ENCODE measurements at places on chromosomes 6 and 20.

DNA sequence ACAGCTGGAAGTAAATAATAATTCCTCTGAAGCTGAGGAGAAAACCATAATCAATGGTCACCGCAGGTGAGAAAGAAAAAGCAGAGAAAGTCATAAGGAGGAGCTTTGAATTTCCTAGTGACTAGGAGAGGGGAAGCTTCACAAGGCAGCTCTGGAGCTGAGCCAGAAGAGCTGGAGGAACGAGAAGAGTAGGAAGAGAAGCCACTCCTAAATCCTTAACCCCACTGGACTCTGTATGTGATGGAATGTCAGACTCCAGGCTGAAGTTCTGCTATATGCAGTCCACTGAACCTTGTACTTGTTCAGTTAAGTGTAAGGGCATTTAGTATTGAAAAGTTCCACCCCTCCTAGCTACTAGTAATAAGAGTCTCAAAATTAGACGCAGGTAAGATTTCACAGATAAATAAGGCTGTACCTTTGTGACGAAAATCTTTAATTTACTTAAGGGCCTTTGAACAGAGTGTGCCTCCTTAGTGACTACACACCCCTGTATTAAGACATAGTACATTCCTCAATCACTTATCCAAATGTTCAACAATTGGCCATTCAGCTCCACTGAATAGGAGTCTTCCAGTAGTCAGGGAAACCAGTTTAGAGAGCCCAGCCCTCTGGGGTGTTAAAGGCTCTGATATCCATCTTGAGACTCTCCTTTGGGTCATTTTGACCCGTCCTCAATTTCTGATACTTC, 71.4 kb upstream of the UFL1 start:
- DNase-seq = no peak

DNA sequence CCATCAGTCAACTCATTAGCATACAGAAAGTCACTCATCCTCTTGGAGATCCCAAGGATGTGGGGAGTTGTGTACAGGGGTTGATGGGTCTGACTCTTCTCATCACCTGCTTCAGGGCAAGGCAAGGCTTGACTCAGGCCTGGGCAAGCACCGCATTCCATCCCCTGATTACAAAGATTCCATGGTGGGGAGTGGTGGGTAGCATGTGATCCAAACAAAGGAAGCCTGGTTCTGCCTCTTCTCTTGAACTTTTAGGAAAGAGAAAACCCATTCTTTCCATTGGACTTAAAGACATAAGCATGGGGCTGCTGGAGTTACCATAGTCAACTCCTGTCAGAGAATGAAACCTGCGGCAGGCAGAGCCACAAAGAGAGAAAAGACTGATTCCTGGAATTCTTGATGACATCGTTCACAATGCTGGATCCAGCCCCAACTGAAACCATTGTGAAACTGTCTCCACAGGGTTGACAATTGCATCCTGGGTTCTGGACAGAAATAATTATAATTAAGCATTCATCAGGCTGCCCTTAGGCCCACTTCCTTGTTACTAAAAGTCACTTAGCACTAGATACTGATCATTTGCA, 235.8 kb upstream of the KCNG1 start:
- no peak for DNase-seq

GRCh38 chr6:135325624-135326424, 144.7 kb downstream of the MYB start:
- no peak for DNase-seq

DNA sequence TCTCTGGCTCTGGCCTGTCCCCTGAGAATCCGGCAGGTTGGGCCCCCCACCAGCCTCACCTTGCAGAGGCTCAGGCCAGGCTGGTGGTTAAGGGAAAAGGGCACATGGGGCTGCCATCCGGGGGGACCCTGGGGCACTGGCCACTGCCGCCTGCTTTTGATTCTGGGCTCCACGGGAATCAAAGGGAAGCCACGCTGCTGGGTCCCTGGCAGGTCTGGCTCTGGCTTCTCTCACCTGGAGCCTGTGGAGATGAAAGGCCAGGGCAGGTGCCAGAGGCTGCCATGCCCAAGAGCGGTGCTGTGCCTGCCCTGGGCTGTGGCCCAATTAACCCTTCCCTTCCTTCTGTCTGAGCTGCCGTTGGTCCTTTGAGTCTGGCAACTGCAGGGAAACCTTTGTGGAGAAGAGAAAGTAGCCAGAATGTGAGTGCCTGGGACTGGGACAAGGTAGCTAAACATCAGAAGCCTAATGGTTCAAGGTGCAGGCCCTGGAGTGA, 9.4 kb upstream of the CDH22 start:
- no peak for DNase-seq

GRCh38 chr20:23963941-23964340, 24.6 kb downstream of the GGTLC1 start:
- no peak for DNase-seq

DNA sequence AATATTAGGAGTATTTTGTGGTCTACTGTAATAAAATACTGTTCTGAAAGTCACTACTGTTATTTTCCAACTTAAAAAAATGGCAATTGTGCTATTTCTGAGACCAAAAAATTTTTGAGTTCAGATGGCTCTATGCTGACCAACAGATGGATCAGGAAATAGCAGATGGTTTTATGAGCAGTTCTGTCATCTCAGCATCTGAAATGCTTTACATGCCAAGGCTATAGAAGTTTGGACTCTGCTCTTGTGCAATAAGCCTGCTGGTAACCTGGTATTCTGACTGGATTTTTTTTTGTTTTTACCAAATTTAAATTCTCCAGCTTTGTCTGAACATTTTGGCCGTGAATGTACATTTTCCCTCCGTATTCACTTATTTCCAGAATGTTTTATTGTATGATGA, 1127.5 kb downstream of the GRIK2 start:
- DNase-seq = no peak

- DNase-seq = no peak
Measured at GRCh38 chr6:148935705-148936435, 189.0 kb downstream of the UST start.

- DNase-seq = no peak
Measured at GRCh38 chr6:125863023-125863422, 72.3 kb downstream of the NCOA7 start.

- DNase-seq = no peak
Measured at GRCh38 chr6:8392569-8392968, 42.8 kb downstream of the SLC35B3 start.

DNA sequence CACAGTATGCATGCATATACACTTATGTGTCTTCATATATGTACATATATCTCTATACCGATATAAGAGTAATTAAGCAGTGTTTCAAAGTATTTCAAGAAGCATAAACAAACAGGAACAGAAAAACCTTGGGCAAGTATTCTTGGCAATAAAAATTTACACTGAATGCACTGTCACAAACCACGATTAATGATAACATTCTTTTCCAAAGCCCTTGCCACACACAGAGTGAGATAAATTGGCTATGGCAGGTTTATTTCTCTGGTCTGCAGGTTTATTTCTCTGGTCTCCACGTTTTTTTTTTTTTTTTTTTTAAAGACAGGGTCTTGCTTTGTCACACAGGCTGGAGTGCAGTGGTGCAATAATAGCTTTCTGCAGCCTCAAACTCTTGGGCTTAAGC, 73.0 kb downstream of the PPP1R3G start:
- no peak for DNase-seq

- no peak for DNase-seq
Measured at GRCh38 chr6:155107432-155108069, 112.4 kb downstream of the TIAM2 start.

GRCh38 chr20:4227085-4227821, 211.9 kb upstream of the RNF24 start:
- no peak for DNase-seq

GRCh38 chr6:9593554-9593953, 821.3 kb downstream of the TFAP2A start:
- DNase-seq = no peak

GRCh38 chr20:59977086-59977485, 18.9 kb downstream of the CDH26 start:
- DNase-seq = no peak

DNA sequence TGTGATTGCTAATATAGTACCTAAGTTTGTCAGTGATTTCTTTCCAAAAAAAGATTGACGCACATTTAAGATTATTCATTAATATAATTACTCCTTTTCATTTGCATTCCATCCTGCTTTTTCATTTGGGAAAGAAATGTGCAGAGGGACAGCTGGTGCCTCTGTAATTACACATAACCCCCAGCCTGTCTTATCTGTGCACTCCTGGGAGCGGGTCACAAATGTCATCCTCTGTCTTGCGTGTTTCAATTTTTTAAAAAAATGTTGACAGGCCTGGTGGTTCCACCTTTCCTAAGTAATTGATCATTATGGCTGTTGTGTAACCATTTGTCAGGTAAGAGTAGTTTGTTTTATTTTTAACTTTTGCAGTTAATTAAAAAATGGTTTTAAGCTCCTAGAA, 92.7 kb downstream of the SLX4IP start:
- no peak for DNase-seq

DNA sequence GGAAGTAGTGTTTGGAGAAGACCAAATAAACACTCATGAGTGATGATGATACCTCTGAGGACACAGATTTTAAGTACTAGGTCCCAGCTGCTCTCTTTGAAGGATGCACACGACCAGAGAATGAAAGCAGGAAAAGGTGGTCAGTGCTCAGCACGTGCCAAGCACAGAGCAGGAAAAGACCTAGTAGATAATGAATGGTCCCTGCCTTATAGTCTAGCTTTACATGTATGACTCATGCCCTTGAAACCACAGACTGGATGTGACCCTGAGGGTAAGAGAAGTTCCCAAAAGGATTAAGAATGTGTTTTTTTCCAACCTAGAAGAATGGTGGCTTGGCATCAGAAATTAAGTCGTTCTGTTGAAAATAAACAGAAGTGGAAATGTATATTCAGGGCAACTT, 2.8 kb upstream of the MC3R start:
- no peak for DNase-seq

GRCh38 chr6:73792738-73793137, 96.7 kb downstream of the CD109 start:
- DNase-seq = no peak

DNA sequence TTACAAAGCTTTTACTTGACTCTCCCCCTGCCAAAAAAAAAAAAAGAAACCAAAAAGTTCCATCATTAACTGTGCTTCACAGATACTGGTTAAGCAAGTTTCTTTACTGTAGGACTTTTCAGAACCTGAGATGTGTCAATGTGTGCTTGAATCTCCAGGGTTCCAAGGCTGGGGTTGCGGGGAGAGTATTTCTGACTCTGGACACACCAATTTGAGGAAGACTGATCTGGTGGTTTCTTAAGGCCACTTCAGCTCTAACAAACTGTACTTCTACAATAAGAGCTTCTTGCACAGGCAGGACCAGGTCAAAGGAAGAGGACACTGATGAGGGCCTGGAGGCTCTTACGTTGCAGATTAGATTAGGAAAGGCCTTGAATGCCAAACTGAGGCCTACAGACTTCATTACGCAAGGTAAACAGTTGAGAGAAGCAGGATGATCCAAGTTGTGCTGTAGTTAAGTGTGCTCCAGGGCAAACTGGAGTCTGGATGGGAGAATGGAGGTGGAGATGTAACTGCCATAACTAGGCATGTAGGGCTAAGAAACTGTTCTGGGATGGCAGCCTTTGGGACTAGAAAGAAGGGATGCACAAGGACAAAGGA, 24.4 kb downstream of the COMMD7 start:
- DNase-seq = no peak

DNA sequence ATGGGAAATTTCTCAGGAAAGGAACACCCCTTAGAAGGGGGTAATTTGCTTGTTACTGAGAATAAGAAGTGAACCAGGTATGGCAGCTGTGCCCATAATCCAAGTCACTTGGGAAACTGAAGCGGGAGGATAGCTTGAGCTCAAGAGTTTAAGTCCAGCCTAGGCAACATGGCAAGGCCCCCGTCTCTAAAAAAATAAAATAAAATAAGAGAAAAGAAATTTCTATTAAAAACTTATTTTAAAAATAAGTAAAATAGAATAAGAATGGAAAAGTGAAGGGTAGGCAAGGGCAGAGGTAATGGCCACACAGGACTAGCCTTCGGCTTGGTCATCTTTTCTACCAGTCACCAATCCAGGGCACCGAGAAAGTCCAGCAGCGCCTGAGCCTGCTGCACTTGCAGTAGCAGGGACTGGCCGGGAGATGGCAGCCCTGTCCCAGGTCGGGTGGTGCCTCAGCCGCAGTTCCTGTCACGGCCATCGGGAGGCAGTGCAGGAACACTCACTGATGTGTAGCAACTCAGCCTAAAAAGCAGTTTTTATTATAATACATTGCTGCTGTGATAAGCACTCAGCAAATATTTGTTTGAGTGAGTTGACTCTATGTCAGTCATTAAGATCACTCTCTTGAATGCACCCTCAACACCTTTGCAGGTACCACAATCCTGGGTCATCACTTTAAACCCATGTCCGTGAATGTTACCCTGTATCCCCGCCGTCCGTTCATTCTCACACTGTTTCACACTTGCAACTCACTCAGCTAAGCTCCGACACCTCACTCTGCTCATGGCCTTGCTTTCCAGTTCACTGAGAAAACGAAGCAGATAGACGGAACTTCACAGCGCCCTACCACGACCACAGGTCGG, 23.2 kb upstream of the GCM1 start:
- peak; percentile 69 for DNase-seq

- DNase-seq = no peak
Measured at GRCh38 chr6:100132005-100132404, 138.0 kb upstream of the MCHR2 start.

- DNase-seq = no peak
Measured at GRCh38 chr6:137013031-137013430, 31.7 kb downstream of the IL20RA start.

GRCh38 chr20:33399924-33400323, 1.4 kb downstream of the CDK5RAP1 start:
- DNase-seq = no peak

DNA sequence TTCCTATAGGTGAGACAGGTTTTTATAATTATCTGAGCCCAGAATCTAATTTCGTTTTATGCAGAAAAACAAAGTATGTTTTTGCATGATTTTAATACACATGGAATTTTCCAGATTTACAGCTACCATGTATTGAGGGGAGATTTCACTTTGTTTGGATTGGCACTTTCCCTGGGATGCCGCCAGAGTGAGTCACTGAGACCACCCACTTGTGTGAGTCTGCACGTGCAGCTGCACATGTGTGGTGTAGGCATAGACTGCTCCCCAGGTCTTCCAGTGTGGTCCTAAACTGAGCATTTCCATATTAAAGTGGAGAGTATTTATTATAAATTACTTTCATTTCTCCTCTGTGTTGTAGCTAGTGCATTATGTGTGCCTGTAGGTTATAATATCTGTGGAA, 186.8 kb downstream of the UBE3D start:
- no peak for DNase-seq

DNA sequence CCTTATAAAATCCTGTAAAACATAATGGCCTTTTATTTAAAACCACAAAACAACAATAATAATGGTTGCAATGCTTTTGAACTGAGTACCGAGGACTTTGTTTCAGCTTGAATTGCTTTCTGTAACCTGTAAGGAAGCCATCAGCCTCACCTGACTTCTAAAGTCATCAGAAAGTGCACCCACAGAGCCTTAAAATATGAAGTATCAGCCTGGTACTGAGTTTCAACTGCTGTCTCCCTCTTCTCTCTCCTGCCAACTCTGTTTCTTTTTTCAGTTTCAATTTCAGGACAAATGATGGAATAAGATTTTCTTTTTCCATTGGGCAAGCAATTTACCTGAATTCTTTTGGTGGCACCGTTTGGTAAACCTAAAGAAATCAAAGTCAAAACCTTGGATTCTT, 119.4 kb downstream of the PHACTR1 start:
- no peak for DNase-seq

GRCh38 chr6:86913795-86914194, 23.5 kb upstream of the HTR1E start:
- no peak for DNase-seq
